Stimulated activated CD8-positive, alpha-beta memory T cell treated with anti-CD3 and anti-CD28 coated beads, Interleukin-4, amount 100 ng/mL, for 4 hours (primary cell): ENCODE measurements at places on chromosomes 2 and 18.

GRCh38 chr2:55052129-55053061, 2.1 kb upstream of the RTN4 start:
- DNase-seq, result no peak

DNA sequence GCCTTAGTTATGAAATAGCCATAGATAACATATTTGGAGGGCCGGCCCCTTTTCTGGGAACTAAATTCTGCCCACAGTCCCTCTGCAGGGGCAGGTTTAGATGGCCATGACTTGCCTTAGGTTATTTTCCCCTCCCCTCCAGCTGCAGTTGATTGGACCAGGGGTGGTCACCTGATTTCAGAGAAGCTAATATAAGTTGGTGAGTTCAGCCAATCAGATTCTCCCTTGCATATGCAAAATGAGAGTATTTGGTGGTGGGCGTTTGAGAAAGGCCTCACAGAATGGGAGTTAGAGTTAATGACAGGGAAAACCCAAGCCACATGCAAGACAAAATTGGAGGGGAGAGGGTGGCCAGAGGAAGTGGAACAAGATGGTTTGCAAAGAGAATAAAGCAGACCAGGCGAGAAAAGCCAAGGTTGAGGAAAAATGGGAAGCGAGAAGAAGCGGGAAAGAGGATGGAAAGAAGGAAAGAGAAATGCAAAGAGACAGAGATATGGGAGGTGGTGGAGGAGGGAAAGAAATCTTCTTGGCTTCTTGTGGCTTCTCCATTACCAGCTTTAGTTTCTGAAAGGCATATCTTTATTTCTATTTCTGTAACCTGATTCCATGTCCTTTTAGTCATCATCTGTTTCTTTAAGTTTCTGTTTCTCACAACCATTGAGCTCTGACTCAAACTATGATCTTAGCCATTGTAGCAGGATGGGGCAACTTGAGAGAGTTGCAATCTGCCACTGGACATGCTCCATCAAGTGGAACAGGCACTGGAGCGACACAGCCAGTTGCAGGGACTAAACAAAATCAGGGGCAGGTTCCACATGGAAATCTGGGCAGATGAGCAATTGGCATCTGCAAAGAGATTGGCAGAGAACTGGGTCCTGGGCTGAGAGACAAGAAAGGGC, 108.1 kb upstream of the SIX3 start:
- DNase-seq, result no peak

- no peak for DNase-seq
Observed at GRCh38 chr2:55965276-55965675, 41.7 kb upstream of the EFEMP1 start.

DNA sequence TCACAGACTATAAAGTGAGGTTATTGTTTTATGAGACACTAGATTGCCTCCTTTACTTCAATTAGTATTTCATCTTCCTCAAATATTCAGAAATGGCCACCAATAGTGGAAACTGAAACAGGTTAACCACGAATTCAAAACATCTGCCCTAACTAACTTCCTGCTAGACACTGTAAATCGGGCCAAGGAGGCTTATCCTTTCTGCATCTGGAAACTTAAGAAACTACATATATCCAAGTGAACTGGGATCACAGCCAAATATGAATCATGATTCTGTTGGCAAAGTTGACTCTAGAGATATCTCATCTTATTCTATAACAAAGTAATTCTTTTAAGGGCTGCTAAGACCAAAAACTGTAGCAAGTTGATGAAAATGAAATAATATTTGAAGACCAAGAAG, 136.6 kb upstream of the ZC3H15 start:
- no peak for DNase-seq

DNA sequence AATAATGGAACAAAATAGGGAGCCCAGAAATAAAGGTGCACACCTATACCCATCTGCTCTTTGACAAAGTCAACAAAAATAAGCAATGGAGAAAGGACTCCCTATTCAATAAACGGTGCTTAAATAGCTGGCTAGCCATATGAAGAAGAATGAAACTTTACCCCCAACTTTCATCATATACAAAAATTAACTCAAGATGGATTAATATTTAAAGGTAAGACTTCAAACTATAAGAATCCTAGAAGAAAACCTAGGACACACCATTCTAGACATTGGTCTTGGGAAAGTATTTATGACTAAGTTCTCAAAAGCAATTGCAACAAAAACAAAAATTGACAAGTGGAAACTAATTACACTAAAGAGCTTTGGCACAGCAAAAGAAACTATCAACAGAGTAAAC, 139.1 kb downstream of the DNAH7 start:
- DNase-seq, result no peak

DNA sequence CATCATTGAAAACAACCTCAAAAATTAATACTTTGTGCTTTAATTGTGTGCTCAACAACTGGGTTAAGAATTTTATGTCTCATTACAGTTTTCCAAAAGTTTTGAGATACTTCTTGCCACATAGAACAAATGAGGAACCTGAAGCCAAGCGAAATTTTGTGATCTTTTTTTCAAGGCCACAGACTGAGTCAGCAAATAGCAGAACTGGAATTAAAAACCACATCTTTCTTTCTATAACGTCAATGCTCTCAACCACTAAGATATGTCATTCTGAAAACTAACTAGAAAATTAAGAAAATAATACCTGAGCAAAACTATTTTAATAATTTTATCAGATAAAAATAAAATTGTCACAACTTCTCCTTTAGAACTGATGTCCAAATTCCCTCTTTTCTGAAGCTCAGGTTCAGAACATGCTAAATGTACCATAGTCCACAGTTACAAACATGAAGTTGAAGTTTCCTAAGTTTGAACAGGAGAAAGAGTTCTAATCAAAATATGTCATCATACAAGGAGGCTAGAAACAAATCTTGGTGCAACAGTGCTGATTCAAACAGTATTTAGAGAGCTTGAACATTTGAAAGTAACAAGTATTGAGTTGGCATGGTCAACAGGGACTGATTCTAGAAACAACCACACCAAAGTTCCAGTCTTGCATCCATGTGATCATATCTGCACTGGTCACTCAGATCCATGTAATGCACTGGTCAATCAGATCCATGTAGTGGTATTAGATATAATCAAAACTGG, 27.6 kb upstream of the CALCRL start:
- no peak for DNase-seq

GRCh38 chr2:226825056-226825455, 10.8 kb upstream of the RHBDD1 start:
- no peak for DNase-seq

DNA sequence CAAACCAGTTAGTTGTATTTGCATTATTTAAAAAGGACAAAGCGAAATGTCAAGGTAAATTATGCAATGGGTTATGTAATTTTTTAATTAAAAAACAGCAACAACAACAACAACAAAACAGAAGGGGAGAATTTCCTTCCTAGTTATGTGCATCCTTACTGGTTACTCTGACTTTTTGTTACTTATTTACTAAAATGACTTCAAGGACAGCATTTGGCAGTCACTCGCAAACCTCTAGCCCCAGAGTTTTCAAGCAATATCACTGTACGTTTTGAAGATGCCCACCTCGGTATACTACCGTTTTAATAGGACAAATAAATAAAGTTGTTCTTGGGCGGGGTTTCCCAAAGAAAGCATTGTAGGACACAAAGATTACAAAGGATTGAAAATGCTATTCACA, 24.7 kb upstream of the MRO start:
- DNase-seq, result no peak
